ENCODE measurements at places on chromosomes 3 and 15.

DNA sequence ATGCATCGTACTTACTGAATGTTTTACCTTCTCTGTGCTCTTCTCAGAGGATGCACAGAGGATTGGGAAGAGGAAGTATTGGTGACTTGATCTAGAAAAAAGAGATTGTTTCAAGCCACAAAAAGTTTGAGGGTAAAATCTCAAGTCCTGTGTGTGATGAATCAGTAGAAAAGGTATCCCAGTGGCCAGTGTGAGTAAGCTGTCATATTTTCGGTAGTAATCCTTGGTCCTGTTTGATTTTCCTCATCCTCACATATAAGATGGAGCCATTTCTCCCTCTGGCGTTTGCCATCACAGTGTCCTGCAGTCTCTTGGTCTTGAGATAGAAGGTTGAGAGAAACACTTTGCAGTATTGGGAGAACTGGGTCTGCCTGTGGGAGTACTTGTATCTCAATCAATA lies 166.8 kb downstream of the LPP start:
- DNase-seq: no peak

DNA sequence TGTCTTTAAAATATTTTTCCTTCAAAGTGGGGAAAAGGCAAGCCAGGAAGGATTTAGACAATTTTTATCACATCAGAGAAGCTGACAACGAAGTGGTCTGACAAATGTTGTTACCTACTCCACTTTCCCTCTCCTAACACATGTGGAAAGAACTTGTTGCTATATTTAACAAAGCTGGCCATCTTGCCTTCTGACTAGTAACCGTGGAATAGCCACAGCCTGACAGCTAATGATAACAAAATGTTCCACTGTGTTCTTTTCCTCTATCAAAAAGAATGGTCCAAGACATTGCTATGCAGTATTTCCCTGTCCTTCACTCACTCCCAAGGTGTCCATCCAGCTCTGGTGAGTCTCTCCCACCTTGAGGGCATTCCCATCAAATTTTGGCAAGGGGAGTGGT lies 481.4 kb upstream of the THBS1 start:
- no peak for DNase-seq

- no peak for DNase-seq
These were observed 2.3 kb downstream of the LYZL4 start for GRCh38 chr3:42408156-42408555.

DNA sequence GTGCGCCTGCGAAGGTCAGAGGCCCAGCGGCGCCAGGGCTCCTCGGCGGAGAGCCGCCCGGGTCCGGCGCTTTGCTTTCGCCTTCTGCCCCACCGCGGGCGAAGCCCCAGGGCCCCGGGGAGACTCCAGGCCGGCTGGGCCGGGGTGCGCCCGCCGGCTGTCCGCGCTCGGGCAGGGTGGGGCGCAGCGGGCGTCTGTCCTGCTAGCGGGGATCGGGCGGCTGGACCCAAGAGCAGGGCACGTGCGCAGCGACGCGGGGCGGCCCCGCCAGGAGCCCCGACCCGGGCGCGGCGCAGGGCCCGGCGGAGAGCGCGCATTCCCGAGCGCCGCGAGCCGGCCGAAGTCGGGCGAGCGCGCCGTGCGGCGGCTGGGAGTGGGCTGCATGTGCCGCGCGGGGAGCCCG lies 569 bp upstream of the ALDH1A3 start:
- DNase-seq: no peak

- DNase-seq: no peak
These were observed 248.0 kb upstream of the CNTN3 start for GRCh38 chr3:74862476-74862875.
